ENCODE measurements at places on chromosomes 7 and 10.

- no peak for DNase-seq
These were observed 124.7 kb upstream of the MGMT start for GRCh38 chr10:129342385-129342784.

DNA sequence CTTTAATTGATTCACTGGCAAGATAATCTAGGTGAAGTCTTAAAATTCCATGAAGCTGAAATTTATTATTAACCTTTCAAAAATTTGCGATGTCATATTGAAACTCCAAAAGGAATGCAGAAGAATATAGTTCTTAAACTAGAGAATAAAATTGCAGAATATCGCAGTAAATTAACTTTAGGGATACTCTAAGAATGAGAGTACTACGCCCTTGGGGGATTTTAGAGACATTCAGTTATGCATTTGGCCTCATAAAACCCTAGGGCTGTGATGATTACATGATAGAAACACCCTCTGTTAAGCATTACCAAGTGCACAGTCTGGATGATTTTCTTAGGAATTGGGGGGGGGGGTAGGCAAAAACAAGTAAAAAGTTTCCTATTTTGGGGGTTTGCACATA is 3.7 kb downstream of the WNT2 start:
- no peak for DNase-seq

DNA sequence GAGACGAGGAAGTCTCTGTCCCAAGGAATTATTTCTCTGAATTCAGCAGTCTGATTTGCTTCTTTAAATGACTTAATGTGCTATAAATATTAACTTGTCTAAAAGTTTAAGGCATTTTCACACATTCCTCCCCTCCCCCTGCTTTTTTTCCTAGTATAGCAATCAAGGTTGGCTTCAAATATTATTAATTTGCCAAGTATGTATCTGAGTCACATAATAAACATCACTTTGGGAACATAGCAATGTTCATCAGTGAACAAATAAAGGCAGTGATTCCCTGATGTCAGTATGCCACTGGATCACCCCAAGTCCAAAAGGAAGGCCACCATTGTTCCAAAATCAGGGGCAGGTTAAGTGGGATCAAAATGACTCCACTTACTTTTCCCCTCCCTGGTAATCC is 40.5 kb downstream of the PDE6C start:
- DNase-seq, result no peak

GRCh38 chr10:120095875-120096274 is 203.3 kb downstream of the SEC23IP start:
- DNase-seq, result no peak

DNA sequence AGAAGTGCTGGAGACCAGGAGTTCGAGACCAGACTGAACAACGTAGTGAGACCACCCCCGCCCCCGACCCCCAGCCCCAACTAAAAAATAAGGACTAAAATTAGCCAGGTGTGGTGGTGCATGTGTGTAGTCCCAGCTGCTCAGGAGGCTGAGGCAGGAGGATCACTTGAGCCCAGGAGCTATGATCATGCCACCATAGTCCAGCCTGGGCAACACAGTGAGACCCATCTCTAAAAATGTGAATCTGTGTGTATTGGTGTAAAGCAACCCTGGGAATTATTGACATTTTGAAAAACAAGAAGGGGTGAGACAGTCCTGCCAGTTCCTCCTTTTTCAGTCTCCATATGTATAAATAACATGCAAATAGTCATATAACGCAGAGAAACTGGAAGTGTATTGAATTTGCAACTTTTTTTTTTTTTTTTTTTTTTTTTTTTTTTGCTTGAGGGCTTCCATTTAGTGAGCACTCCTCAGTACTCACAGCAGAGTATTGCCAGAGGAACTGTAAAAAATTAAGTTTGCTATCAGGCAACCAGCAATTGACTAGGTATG is 3.4 kb upstream of the ITGB1 start:
- DNase-seq, result no peak
